Right lobe of liver (tissue), 6 donors: ENCODE measurements at places on chromosomes 6 and 20. TPM values are rescaled to one million over a fixed set of nuclear protein-coding genes. Genes with fewer than 3 reads are reported as not detected.

The SIGLEC1 gene
- total RNA-seq: 2.6 TPM

The DEFB115 gene
- total RNA-seq: not detected

The CCN6 gene
- total RNA-seq: not detected

The SLC16A10 gene
- total RNA-seq: 11.0 TPM

The MLN gene
- total RNA-seq: not detected

The EEF1A2 gene
- 0.33 TPM for total RNA-seq

The ERGIC3 gene
- total RNA-seq: 112 TPM

The WASF1 gene
- total RNA-seq: 3.6 TPM

- H3K36me3 ChIP-seq: no peaks in the 10 kb centered on the region
- no peak overlapping the region for H3K4me3 ChIP-seq
- no peak overlapping the region for H3K27ac ChIP-seq
- no peaks in the 10 kb centered on the region for H3K27me3 ChIP-seq
- H3K4me1 ChIP-seq: no peaks in the 10 kb centered on the region
These were observed 41.6 kb downstream of the PLCG1 start for GRCh38 chr20:41178904-41179432.

- H3K4me3 ChIP-seq: no peak overlapping the region
- H3K27ac ChIP-seq: no peak overlapping the region
- no peaks in the 10 kb centered on the region for H3K36me3 ChIP-seq
- no peaks in the 10 kb centered on the region for H3K27me3 ChIP-seq
These were observed 52.6 kb downstream of the LAMP5 start for GRCh38 chr20:9566977-9567376.

DNA sequence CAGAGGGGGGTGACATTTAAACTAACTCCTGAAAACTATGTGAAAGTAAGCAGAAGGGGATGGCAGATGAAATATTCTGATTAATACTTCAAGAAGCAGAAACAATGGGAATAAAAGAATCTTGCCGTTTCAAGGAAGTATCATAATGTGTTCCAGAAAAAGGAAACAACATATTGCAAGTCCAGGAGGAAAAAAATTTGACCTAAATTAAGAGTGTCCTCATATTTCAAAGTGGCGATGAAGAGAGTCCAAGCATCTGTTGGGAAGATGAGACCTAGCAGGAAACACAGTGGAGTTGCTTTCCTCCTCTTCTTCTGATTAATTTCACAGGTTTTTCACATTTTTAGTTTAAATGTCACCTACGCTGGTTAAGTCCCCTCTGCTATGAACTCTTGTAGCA is 45.6 kb upstream of the TNFAIP3 start:
- no peaks in the 10 kb centered on the region for H3K27me3 ChIP-seq
- no peak overlapping the region for H3K4me3 ChIP-seq
- no peak overlapping the region for H3K27ac ChIP-seq
- no peaks in the 10 kb centered on the region for H3K36me3 ChIP-seq
- H3K4me1 ChIP-seq: no peaks in the 10 kb centered on the region
- no peak for DNase-seq
